Motor neuron (in vitro differentiated cells): ENCODE measurements at places on chromosomes 5 and 9.

DNA sequence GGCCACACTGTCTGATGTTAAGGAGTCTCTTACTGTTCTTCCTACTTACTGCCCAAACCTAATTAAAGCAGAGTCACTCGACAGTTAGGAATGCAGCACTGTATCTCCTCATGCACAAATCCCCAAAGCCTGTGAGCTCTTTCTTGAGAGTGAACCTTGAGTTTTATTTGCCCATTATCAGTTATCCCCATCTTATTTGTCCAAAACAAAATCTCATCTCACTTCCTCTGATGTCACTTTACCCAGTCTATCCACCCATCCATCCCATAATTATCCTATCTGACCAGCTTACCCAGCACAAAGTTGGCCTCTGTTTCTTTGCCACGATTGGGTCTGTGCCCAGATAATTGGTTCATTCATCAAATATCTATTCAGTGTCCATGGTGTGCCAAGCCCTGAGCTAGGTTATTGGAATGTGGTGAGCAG is 250.8 kb downstream of the SLIT3 start:
- no peak for ATAC-seq

DNA sequence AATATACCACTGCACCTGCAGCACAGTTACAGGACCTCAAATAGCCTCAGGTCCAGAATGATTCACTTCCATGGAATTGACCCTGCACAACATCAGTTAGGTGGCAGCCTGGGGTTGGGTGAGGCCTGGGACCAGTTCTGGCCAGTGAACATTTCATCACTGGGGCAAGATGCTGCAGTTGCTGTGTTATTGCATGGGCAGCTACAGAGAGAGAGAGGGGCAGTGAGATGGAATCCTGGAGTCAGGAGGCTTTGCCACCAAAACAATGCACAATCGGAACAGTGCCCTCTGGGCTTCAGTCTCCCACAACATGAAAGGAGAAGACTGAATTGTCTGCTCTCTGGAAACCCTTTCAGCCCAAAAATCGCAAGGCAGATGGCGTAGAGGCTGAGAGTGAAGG is 51.8 kb downstream of the SH3TC2 start:
- ATAC-seq, result no peak

GRCh38 chr9:18703151-18703900 is 229.4 kb downstream of the ADAMTSL1 start:
- ATAC-seq, result no peak

GRCh38 chr9:113928269-113928668 is 52.2 kb downstream of the ZNF618 start:
- no peak for ATAC-seq

DNA sequence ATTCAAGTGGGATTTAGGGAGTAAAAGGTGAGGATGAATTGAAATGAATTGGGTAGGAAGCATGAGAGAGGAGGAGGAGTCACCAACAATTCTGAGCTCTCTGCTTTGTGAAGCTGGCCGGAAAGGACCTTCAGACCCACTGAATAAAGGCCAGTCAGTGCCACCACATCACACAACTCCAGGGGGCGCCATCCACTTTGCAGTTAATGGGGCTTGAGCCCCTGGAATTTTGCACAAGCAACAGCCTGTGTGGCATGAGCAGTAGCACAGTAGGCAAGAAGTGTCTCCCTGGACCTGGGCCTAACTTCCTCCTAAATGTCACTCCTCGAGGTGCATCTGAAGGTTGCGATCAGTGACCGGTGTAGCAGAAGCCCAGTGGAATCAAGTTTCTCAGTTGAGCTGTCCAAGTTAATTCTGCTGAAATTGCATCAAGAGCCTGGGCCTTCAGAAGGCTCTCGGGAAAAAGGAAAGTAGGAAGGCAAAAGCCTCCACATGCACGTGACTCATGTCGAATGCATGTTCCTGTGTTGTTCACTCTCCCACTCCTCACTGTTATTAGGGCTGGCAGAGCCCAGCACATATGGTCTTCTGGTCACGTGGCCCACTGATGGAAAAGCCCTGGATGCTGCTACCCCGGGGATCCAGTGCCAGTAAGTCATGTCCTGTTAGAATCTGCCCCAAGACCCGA is 27.8 kb upstream of the GLIS3 start:
- no peak for ATAC-seq

GRCh38 chr5:157596487-157596886 is 20.9 kb upstream of the ADAM19 start:
- no peak for ATAC-seq

DNA sequence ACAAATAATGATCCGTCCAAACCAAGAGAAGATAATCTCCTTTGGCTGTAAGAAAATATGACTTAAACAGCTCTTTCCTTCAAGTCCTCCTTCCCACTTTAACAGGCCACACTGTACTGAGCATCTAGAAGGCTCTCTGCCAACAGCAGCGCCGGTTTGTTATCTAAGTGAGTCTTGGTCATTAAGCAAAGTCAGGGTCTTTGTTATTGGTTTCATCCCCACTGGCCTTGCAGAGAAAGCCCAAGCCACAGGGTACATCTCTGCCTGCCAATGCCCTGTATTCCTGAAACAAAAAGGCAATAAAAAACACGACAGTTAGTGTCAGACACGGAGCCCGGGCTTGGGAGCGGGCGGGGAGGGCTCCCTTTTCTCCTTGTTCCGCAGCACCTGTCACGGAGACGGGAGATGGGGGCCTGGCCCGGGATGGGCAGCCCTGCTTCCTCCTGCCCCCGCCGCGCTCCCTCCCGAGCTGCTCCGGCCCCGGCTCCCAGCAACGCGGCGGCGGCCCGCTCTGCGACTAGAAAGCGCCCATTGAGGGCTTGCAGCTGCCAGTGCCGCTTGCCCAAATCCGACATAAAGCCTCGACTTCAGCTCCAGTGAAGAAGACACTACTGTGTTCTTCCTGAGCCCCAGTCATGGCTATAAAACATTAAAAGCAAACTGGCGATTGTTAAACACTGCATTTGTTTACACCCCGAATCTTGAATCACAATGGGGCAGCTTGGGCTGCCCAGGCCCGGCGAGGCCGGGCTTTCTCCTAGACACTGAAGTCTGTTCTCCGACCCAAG is 28.1 kb upstream of the PIK3R1 start:
- no peak for ATAC-seq

DNA sequence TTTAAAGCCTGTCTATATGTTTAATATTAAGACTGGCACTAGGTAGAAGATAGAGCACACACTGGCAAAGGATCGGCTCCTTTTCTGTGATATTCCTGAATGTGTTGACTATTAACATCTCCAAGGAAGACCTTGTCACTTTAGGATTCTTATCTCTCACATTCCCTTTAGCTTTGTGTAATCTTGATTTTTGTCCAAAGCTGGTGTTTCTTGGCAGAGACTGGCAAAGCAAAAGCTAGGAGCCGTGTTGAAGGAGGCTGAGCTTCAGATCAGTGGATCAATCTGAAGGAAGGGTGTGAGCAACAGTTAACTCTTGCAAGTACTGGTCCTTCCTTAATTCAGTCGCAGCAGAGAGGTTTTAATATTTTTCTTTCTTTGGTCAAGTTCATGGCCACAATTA is 830.4 kb upstream of the ZNF608 start:
- no peak for ATAC-seq

DNA sequence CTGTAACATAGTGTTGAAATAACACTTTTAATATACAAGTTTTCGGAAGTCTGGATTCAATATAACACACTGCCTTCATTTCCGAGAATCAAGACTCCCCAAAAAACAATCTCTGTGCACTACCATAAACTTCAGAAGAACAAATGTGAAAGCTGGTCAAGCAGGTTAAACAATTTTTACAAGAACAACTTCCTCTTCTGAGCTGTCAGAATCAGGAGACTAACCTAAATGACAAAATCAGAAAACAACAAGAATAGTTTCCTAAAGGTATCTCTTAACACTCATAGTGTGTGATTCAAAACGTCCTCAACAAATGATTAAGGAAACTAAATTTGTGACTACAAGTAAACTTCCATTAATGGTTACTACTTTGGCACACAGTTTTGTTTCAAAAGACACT is 11.6 kb downstream of the C9orf72 start:
- ATAC-seq, result no peak

DNA sequence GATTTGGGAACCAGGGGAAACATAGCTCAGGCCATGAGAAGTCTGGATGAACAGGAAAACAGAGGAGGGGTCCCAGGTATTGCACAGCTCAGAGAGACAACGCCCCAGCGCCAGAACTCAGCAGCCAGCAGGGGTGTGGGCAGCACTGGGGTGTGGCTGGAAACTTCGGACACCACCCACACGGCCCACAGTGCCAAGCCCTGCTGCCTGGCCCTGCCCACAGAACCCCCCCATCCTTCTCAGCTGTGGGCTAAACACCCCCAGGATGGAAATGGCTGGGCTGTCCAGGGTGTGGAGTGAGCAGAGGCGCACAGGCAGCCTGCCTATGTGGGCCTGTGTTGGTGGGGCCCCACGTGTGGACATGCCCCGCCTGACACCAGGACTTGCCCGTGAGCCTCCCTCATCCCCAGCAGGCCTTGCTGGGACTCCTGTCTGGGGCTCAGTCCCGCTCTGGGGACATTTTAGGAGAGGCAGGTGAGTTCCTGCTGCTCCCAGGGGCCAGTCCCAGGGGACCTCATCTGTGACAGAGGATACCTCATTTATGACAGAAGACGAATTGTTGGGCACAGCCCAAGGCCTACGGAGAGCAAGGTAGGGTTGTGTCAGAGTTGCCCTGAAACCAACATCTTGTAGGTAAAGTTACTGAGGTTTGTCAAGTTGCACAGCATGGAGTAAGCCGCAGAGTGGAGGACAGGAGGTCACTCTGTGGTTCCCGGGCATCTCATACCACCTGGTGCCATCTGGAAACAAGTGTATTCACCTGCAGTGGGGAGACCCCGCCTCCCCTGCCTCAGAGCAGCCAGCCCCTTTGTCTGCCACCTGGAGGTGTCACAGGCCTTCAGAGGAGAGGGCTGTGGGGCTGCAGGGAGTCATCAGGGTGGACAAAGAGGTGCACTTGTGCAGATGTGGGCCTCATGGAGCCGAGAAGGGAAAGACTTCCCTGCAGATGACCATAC is 183.2 kb downstream of the AUH start:
- ATAC-seq, result peak; percentile 81

GRCh38 chr9:20611691-20612287 is 10.5 kb downstream of the MLLT3 start:
- ATAC-seq, result no peak

DNA sequence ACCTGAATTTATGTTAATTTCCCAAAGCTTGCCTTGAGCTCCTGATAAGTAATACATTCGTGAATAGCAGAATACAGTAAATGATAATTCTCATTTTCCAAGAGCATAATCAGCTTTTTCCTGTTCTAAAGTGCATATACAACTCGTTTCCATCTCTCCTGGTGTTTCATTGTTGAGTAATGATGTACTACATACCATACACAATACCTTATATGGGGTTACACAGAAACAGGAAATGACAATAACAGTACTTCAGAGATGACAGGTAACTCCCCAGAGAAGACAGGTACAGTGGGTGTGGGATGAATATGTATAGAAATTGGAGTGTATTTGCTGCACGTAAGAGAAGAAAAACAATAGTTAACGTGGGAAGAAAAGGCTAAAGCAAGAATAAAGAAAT is 287.1 kb downstream of the TENT4A start:
- ATAC-seq, result no peak

- no peak for ATAC-seq
These were observed 47.5 kb downstream of the SAXO1 start for GRCh38 chr9:18985464-18985951.

DNA sequence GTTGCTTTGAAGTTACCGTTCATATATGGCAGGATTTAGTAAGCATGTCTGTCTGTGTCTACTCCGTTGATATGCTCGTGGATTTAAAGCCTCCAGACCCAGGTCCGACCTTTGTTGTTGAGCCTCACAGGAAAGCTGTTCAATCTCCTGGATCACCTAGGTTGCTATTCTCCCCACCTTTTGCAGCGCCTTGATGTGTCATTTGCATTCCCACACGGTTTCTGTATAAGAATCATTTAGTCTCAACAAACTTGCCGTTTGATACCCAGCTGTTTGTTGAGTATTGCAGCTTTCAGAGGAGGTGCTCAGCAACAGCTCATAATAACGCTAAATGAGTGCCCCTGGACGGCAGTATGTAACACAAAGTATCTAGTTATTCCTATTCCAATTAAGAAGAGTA is 1.2 kb upstream of the ADGRV1 start:
- ATAC-seq, result no peak

DNA sequence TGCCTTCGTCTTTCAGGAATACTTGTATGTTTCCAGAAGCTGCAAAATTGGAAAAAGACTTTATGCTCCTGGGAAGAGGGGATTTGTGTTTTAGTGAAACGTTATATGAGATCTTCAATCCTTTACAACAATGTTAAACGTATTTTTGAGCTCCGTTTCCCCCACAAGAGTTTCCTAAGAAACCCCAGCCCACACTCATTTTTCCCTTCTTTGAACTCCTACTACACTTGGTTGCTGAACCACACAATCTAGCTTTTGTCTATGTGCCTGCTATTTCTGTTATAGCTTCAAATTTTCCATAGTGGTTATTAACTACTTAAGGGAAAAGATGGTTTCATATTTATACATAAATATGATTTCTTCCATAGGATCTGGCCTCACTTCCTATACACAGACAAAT is 238.6 kb upstream of the ACTBL2 start:
- ATAC-seq, result no peak

DNA sequence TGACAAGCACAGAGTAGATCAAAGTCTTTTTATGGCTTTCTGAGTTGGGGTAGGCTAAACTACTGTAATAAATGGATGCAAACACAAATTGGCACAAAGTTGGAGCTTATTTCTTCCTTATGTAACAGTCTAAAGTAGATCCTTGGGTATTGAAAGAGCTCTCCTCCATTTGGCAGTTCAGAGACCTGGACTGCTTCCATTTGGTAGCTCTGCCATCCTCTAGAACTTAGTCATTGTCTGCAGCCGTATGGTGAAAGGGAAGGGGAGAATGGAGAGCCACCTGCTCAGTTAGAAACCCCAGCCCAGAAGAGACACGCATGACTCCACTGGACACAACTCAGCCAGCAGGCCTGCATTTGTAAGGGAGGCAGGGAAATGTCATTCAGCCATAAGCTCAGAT is 345.0 kb downstream of the DMAC1 start:
- no peak for ATAC-seq

DNA sequence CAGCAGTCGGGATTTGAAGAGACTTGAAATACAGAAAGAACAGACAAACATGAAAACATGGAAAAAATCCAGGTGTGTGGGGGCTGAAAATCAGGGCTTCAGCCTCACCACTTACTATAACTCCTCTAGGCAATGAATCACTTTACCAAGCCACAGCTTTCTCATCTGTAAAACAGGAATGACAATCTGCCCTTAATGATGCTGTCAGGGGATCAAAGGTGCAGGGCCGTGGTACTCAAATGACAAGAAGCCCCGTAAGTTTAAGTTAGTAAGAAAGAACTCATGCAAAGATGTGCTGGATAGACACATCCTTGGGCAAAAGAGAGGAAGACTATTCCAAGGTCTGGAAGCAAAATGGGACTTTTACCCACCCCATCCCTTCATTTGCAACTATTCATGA is 34.7 kb downstream of the FBXW2 start:
- ATAC-seq, result no peak
